K562 (cell line): ENCODE measurements at places on chromosomes 2 and 18.

GRCh38 chr2:102686479-102687439, 67.4 kb downstream of the SLC9A2 start:
- DNase-seq, result no peak

DNA sequence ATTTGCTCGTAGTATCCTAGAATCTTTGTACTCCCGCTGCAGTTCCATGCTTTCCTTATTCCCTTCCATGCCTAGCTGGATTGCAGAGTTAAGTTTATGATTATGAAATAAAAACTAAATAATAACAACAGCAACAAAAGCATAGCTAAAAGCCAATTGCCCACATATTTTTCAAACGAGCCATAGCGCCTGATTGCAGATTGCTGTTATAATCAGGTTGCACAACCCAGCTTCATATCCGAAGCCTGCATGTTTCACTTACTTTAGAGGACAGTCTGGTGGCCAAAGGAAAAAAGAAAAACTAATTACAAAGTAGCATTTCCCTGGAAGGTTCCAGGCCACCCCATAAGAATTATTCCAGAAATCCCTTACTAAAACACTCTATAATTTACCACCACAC, 31.9 kb upstream of the PNO1 start:
- DNase-seq, result no peak

- no peak for DNase-seq
Observed at GRCh38 chr2:174931724-174932123, 73.5 kb downstream of the CHN1 start.

DNA sequence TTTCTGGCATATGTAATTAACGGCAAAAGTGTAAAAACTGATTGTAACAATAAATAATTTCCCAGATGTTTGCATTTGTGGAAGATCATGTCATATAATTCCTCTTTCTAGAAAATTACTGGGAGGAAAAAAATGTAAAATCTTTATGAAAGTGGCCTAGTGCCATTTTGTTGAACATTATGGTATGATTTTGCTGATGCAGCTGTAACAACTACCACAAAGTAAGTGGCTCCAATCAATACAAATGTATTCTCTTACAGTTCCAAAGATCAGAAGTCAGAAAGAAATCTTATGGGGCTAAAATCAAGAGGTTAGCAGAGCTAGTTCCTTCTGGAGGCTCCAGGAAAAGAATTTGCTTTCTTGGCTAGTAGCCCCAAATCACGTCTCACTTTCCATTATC, 281.4 kb downstream of the CCDC178 start:
- no peak for DNase-seq

GRCh38 chr2:28662468-28663181, 89.0 kb upstream of the PPP1CB start:
- DNase-seq, result no peak

DNA sequence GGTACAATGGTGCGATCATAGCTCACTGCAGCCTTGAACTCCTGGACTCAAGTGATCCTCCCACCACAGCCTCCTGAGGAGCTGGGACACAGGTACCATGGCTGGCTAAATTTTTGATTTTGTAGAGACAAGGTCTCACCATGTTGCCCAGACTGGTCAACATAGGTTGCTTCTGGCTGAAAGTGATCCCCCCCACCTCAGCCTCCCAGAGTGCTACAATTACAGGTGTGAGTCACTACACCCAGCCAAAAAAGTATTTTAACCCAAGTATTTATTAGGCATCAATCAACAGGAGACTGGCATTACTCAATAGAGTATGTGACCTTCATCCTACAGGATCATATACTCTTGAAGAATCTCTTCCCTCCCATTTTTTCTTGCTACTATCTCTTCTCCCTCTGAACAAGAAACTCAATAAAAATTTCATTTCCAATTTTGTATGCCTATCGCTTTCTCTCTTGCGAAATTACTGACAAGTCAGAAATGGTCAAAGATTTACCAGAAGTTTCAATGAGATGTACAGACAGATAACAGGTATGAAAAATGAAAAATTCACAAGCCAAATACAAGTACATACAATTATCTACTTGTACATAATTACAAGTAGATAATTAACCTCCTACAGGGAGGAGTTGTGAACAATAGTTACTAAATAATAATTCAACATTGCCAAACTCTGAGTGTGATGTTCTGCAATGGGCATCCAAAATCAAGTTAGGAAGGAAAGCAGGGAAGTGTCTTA, 34.9 kb upstream of the CCNT2 start:
- no peak for DNase-seq
